ENCODE measurements at places on chromosomes 7 and 10.

- DNase-seq: peak; percentile 46
These were observed 160.0 kb downstream of the SLIT1 start for GRCh38 chr10:97025613-97026242.

GRCh38 chr7:106104721-106105260 is 7.3 kb downstream of the SYPL1 start:
- no peak for DNase-seq

DNA sequence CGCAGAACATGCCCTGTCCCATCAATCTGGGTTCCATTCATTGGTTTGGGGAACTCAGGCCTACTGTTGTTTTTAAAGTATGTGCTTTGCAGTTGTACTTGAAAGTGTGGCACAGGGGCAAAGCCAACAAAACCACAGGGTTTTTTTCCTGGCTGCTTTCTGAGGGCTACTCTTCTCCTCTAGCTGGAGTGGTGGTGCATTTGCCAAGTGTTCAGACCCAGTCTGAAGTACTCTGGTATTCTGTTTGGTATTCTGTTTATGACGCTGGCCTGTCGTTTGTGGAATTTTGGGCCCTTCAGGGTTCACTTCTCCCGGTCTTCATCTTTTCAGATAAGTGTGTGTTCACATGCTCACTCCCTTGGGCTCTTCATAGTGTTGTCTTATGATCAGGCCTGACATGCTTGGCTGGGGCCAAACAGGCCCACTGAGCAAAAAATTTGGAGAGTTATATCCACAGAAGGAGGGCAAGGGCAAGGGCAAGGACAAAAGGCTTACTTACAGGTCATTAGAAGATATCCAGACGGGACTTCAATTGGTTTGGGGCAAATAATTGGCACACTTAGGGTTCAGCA is 26.3 kb downstream of the SLC26A4 start:
- no peak for DNase-seq

GRCh38 chr7:141203586-141203985 is 129.7 kb downstream of the TMEM178B start:
- no peak for DNase-seq

- DNase-seq: no peak
These were observed 88.1 kb upstream of the DNAJB6 start for GRCh38 chr7:157248659-157249058.

DNA sequence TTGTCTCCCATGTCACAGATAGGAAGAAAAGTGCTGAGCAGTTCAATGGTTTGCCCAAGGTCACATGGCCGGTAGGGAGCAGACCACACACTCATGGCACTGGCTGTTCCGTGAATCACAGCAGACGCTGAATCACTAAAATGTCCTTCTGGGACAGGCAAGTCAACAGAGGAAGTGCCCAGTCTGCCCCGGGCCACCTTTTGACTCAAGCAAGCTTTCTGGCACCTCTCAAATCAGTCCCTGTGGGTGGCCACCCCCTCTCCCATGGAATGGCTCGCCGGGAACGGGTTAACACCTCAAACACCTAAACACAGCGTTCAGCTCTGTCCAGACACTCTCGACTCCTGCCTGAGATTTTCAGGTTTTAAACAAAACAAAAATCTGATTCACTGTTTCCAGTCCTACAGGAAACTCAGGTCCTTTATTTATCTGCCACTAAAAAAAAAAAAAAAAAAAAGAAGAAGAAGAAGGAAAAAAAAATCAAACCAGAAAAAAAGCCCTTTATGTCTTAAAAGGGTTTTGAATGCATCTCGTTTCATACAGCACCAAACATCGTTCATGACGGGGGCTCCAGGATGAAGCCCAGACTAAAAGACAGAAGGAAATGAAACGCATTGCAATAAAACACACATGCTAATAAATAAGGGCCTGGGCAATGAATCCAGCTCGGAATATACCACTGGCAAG is 15.5 kb downstream of the CARD11 start:
- DNase-seq: no peak

GRCh38 chr10:123595661-123596060 is 70.5 kb upstream of the GPR26 start:
- DNase-seq: no peak

DNA sequence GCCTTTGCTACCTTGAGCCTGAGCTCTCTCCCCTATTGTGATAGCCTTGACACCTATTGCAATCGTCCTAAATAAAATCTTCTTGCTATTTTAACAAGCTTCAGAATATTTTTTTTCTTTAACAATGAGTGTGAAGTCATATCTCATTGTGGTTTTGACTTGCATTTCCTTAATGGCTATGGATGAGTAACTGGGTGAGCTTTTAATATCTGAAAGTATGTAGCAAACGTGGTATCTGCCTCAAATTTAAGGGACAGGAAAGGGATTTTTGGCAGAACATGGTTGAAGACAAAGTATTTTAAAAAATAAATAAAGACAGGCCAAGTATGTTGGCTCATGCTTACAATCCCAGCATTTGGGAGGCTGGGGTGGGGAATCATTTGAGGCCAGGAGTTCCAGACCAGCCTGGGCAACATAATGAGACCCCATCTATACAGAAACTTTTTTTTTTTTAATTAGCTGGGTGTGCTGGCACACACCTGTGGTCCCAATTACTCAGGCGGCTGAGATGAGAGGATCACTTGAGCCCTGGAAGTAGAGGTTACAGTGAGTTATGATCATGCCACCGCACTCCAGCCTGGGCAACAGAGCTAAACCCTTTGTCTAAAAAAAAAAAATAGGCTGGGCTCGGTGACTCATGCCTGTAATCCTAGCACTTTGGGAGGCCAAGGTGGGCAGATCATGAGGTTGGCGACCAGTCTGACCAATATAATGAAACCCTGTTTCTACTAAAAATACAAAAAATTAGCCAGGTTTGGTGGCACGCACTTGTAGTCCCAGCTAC is 319.3 kb upstream of the NRP1 start:
- no peak for DNase-seq

DNA sequence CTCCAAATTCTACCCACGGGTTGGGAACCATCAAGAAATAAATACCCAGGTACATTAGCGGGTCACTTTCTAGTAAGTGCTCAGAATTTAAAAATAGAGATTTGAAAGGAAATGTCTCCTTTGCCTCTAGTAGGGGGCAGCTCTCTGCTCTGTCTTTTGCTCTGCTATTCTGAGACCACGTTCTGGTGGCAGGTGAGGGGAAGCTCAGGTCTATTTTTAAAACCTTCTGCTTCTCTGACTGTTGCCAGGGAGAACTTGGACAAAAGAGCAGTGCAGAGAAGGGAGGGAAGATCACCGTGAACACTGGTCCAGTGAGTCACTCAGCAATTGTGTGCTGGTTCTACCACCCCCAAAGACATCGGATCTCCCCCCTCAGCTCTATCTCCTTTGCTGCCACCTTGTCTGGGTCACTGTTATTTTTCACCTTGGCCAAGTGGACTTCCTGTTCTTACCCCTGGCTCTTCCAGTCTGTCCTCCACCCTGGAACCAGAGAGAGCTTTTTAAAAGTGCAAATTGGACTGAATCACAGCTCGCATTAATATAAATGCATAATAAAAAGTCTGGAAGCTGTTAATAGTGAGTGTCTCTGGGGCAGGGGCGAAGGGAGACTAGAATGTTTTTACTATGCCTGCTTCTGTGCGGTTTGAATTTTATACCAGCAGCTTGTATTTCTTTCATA is 72.4 kb upstream of the LOXL4 start:
- no peak for DNase-seq

- no peak for DNase-seq
These were observed 551.8 kb downstream of the PHTF2 start for GRCh38 chr7:78350391-78350790.

GRCh38 chr7:38311329-38311937 is 38.0 kb upstream of the TARP start:
- no peak for DNase-seq

GRCh38 chr10:31789555-31789954 is 139.1 kb downstream of the ARHGAP12 start:
- DNase-seq: no peak

- DNase-seq: no peak
These were observed 88.6 kb downstream of the VIM start for GRCh38 chr10:17316488-17317170.
